ENCODE measurements at places on chromosomes 7 and 10. TPM values are rescaled to one million over a fixed set of nuclear protein-coding genes. Genes with fewer than 3 reads are reported as not detected.

DNA sequence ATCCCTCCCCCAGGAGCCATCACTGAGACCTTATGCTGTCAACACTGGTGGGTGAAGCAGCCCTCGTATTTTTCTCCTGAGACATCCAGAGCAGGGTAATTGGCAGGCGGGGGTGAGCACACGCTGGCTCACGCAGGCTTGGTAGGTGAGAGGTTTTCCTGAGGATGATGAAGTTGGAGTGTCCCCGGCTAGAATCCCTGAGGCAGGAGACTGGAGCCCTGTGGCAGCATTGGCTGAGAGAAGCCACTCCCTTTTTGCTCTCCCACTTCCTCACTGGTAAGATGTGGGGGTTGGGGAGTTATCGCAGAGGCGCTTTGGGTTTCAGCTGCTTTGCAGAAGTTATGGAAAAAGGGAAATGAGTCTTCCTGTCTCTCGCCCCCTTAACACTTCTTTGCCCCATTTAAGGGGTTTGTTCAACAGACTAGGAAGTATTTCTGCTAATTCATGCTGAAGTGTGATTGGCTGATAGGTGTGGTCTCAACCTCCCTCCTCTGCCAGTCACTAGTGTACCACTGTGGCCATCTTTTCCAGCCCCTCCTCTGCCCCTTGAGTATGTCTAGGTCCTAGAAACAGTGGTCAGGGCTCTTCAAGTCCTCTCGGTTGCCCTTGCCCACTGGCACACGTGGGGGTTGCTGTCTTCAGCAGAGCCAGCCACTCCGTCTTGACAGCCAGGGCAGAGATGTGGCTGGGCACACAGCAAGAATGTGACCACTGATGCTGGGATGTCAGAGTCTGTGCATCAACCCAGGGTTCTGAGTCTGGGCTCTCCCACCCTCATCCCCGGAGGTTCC is 5.7 kb downstream of the ARPC1B start:
- H3K27me3 ChIP-seq, result peaks cover 5% of the 10 kb centered on the region
- peaks cover 9% of the 10 kb centered on the region for H3K36me3 ChIP-seq
- peak overlapping the region; percentile 37 for H3K27ac ChIP-seq
- H3K4me1 ChIP-seq, result peaks cover 19% of the 10 kb centered on the region

DNA sequence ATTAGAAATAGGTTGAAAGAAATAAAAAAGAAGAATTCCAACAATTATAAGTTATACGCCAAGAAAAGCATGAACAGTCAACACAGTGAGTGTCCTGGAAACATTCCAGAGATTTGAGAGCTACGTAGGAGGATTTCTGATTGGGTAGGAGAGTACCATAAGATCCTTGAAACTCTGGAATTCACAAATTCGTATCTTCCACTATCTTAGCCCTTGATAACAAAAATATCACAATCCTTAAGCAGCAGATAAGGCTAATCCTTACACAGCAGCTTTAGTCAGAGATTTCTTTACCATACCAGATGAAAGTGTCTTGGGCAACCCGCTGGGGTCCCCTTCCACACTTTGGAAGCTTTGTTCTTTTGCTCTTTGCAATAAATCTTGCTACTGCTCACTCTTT is 8.2 kb downstream of the TPK1 start:
- DNase-seq, result no peak
- peaks cover 3% of the 10 kb centered on the region for H3K4me1 ChIP-seq
- no peaks in the 10 kb centered on the region for H3K36me3 ChIP-seq
- no peaks in the 10 kb centered on the region for H3K27me3 ChIP-seq
- H3K4me3 ChIP-seq, result no peak overlapping the region

GRCh38 chr10:30902621-30903396 is 128.9 kb downstream of the ZNF438 start:
- H3K4me1 ChIP-seq, result no peaks in the 10 kb centered on the region
- H3K36me3 ChIP-seq, result peaks cover 28% of the 10 kb centered on the region
- no peaks in the 10 kb centered on the region for H3K27me3 ChIP-seq
- peak overlapping the region; percentile 53 for H3K4me3 ChIP-seq
- DNase-seq, result no peak

- H3K36me3 ChIP-seq, result peaks cover 7% of the 10 kb centered on the region
- peak overlapping the region; percentile 69 for H3K4me3 ChIP-seq
- peak overlapping the region; percentile 99 for H3K27ac ChIP-seq
- H3K27me3 ChIP-seq, result peaks cover 37% of the 10 kb centered on the region
Observed at GRCh38 chr10:79178614-79179163, 109.9 kb downstream of the ZMIZ1 start.

- H3K4me3 ChIP-seq, result no peak overlapping the region
- H3K27ac ChIP-seq, result no peak overlapping the region
- peaks cover 1% of the 10 kb centered on the region for H3K27me3 ChIP-seq
- no peaks in the 10 kb centered on the region for H3K36me3 ChIP-seq
Observed at GRCh38 chr7:122968389-122968788, 27.1 kb downstream of the TAS2R16 start.

GRCh38 chr10:101858723-101859500 is 15.3 kb upstream of the KCNIP2 start:
- H3K4me1 ChIP-seq, result peaks cover 13% of the 10 kb centered on the region
- H3K27me3 ChIP-seq, result peaks cover 4% of the 10 kb centered on the region
- DNase-seq, result no peak
- H3K4me3 ChIP-seq, result no peak overlapping the region
- H3K36me3 ChIP-seq, result peaks cover 16% of the 10 kb centered on the region
- H3K27ac ChIP-seq, result no peak overlapping the region

GRCh38 chr10:132685101-132685891 is 100.7 kb downstream of the NKX6-2 start:
- DNase-seq, result no peak
- no peaks in the 10 kb centered on the region for H3K4me1 ChIP-seq

DNA sequence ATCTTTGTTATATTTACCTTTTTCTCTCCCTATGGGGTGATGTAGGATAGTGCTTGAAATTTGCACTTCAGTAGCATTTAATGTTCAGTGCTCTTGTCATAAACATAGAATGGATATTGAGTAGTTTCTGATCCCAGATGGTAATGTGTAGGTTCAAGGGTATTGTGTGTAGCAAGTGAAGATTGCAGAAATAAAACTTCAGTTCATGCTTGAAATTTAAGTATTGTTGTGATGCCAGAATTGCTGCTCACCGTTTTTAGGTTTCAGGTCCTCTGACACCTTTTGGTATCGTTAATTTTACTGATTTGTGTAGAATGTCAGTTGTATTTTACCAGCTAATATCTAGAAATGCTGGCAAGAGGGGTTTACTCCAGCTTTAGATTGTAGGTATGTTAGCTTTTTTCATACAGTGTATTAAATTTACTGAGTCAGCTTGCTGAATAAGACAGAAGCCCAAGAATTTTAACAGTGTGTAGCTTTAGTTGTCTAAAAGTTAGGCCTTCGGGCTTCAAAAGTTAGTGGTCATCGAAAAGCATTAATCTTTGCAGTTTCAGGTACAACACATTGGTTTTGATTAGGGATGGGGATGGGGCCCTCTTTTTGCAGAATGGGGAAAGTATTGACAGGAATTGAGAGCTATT is 1.9 kb downstream of the PTEN start:
- peak overlapping the region; percentile 99 for H3K4me3 ChIP-seq
- peaks cover 10% of the 10 kb centered on the region for H3K36me3 ChIP-seq
- H3K27me3 ChIP-seq, result peaks cover 16% of the 10 kb centered on the region

Gene EVX1
- total RNA-seq, result 0.51 TPM

Gene LBX1
- total RNA-seq, result not detected

Gene SPDYE16
- not detected for total RNA-seq

Gene STEAP4
- 0.54 TPM for total RNA-seq

Gene SMURF1
- total RNA-seq, result 32.5 TPM

Gene C7orf57
- total RNA-seq, result not detected
